ENCODE measurements at places on chromosomes 6 and 20.

- DNase-seq, result no peak
These were observed 20.2 kb upstream of the SLC22A3 start for GRCh38 chr6:160327981-160328380.

DNA sequence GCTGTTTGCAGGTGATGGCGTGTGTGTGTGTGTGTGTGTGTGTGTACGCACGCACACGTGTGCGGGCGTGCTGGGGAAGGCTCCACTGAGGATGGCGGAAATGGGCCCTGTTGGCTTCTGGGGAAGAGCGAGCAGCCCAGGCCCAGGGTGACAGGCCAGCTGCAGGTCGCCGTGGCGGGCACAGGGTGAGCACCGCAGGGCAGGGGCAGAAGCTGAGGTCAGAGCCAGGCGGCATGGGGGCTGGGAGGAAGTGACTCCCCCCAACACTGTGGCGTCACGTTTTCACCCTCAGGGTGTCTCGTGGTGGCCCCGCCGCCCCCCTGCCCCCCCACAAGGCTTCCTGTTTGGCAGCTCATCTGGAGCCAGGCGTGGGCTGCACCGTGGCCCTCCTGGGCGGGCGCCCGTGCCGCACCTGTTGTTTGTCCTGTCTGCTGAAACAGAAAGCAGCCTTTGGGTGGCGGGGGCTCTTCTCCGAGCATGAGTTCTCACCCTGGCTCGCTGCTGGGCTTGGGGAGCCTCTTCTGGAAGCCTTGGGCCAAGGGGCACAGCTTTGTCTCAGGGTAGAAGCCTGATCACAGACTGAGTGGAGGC, 7.1 kb downstream of the RBM38 start:
- DNase-seq, result no peak

DNA sequence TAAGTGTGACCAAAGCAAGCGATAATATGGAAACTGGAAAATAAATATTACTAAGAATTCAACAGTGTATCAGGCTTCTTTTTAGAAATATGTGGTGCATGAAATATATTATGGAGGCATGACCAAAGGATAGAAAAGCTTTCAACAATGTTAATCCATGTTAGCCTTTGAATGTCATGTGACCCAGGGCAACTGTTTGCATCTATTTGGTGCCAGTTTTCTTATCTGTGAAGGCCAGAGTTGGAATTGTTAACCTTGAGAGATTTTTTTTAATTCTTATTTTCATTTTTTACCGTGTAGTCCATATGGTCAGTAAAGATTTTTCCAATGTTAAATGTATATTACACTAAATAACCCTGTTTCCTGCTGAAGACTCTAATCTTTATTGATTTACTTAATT, 411.1 kb downstream of the BCKDHB start:
- DNase-seq, result no peak

GRCh38 chr6:85472744-85473143, 22.9 kb downstream of the NT5E start:
- no peak for DNase-seq

GRCh38 chr6:142842418-142843261, 102.3 kb downstream of the HIVEP2 start:
- no peak for DNase-seq

DNA sequence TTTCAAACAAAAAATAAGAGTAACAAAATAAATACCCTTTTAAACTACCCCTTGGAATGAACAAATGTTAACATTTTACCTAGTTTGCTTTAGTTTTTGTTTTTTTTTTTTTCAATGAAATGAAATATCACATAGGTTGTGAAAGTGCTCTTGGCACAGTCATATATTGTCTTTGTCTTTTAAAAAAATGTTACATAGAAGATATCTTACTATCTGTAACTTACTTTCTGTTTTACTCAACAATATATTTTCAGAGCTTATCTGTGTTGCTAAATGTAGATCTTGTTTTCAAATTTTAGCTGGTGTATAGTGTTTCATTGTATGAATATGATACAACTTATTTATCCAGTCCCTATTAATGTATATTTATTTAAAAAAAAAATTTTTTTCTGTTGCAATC, 8.6 kb downstream of the CEP57L1 start:
- no peak for DNase-seq

- peak; percentile 80 for DNase-seq
These were observed 554.2 kb downstream of the CDH26 start for GRCh38 chr20:60512443-60512842.

DNA sequence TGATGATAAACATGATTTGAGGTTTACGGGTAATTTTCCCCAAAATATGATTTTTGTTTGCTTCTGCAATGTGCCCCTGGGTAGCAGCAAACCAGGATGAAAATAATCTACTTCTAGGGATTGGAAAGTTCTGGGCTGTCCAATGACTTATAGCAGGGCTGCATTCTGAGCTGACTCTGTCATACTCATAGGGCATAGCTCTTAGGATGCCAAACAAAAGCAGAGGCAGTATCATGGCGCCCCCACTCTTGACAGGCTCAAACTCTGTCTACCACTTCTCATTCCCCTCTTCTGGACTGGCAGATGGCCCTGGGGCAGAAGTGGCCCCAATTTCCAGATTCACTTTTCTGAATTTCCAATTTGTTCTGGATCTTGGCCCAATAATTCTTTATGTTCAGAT, 10.3 kb downstream of the SERPINB1 start:
- DNase-seq, result no peak

- DNase-seq, result peak; percentile 72
These were observed 16.7 kb upstream of the ENTPD6 start for GRCh38 chr20:25178563-25179438.

- no peak for DNase-seq
These were observed 223.3 kb downstream of the TMEM242 start for GRCh38 chr6:157099912-157100593.

DNA sequence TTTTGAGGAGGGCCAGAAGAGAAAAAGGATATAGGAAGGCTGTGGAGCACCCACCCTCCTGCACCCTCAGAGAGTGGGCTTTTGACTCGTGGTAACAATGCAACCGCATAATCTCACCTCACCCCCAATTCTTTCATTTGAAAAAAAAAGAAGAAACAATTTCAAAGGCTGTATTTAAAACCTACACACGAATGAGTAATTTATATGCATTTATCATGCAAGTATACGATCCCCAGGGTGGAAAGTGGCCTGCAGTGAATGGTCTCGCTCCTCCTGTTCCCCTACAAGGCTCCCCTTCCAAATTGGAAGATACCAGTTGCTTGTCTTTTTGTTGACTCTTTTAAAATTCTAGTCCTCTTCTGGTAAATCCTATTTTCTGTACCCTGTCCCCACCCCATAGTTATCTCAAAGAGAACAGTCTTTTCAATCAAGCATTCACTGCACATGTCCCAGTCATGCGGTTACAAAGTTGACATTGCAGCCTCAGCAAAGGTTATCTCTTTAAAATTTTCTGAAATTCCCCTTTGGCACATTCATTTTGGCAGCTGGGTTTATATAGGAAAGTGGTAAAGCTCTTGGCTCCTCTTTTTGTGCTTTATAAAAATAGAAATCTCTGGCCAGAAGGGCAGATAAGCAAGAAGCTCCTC, 110.6 kb downstream of the ARID1B start:
- no peak for DNase-seq

DNA sequence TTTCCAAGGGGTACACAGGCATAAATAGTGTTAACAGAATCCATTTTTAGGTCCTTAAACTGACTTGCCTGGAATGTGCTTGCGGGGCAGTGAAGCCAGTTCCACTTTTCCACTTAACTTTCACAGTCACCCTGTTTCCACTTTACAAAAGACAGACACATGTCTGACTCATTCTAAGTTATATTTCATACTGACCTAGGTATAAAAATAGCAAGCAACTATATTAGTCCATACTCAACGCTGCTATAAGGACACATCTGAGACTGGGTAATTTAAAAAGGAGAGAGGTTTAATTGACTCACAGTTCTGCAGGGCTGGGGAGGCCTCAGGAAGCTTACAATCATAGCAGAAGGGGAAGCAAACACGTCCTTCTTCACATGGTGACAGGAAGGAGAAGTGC, 88.2 kb downstream of the MTFR2 start:
- no peak for DNase-seq

DNA sequence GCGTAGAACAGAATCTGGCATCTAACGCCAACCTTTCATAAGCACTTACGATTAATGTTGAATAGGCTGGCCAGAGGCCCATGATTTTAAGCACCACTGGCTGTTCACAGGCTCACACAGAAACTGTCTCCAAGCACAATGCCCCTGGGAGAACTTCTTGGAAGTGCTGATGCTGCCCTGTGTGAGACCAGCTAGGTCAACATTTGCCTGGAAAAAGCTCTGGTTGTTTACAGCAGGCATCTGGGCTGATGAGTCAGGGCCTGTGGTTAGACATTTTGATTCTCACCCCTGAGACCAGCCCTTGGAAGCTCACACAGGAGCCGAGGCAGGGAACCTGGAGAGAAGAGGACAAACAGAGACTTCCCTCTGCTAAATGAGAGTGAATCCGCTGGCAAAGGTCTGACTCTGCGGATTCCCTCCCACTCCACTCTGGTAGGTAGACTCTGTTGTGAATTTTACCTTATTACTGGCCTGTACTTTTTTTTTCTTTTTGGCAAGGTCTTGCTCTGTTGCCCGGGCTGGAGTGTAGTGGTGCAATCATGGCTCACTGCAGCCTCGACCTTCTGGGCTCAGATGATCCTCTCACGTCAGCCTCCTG, 6.8 kb upstream of the SULF2 start:
- DNase-seq, result peak; percentile 97

- no peak for DNase-seq
These were observed 31.7 kb downstream of the PLEKHG1 start for GRCh38 chr6:150631283-150631983.

DNA sequence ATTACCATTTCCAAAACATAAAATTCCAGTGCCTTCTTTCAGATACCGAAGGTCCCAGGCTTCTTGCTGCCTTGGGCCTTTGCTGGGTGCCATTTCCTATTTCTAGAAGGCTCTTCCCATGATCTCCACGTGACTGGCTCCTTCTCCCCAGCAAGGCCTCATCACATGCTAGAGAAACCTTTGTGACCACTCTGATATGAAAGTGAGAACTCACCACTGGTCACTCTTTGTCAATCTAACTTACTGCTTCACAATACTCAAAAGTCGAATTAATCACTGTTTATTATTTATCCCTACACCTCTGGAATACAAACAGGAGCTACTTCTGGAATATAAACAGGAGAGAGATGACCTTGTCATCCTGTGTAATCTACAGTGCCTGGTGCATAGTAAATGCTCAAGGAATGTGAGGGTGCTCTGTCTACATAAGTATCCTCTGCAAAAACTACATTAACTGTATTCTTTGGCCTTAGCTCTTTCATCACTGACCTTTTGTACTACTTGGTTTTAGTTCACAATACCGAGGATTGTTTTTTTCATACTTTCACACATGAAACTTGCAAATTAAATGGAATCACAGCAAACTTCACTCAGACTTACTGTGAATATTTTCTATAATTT, 1.6 kb downstream of the STX7 start:
- DNase-seq, result no peak

- DNase-seq, result peak; percentile 52
These were observed 6.0 kb upstream of the TRIM26 start for GRCh38 chr6:30219244-30219643.

- peak; percentile 5 for DNase-seq
These were observed 569.9 kb downstream of the CDH26 start for GRCh38 chr20:60528141-60528540.

DNA sequence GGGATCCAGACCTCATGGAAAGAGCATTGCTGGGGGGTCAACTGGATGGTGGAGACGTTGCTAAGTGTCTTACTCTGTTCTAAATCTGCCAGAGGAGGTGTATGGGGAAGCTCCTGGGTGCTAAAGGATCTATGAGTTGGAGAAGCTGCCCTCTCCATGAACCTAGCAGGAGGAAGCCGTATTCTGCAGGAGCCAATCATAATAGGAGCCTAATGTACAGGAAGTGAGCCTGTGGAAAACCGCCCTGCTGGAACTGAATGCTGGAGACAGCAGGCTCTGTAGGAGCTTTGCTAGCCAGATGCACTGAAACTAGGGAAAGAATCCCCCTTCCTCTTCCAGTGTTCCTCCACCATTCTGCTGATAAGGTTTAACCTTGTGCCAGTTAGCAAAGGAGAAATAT, 10.9 kb downstream of the CASP8AP2 start:
- no peak for DNase-seq

GRCh38 chr6:117149324-117149723, 116.0 kb upstream of the VGLL2 start:
- no peak for DNase-seq

DNA sequence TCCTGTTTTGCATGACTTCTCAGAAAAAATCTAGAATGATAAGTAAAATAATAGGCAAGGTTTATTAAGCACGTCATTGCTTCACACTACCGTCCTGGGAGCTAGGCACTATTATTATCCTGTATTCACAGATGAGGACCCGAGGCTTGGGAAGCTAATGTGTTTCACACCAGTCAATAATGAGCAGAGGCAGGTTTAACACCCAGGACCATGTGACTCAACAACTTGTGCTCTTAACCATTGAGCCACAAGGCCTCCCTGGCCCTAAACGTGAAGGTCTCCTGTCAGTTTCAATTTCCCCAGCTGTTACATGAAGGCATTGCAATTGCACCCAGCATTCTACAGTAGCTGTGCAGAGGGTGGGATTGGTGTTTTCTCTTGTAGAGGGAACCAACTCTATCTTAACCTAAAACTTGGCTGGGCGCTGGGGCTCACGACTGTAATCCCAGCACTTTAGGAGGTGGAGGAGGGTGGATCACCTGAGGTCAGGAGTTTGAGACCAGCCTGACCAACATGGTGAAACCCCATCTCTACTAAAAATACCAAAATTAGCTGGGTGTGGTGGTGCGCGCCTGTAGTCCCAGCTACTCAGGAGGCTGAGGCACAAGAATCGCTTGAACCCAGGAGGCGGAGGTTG, 191.2 kb downstream of the BCAS1 start:
- no peak for DNase-seq

GRCh38 chr6:142088858-142089216, 43.9 kb upstream of the GJE1 start:
- DNase-seq, result peak; percentile 28

DNA sequence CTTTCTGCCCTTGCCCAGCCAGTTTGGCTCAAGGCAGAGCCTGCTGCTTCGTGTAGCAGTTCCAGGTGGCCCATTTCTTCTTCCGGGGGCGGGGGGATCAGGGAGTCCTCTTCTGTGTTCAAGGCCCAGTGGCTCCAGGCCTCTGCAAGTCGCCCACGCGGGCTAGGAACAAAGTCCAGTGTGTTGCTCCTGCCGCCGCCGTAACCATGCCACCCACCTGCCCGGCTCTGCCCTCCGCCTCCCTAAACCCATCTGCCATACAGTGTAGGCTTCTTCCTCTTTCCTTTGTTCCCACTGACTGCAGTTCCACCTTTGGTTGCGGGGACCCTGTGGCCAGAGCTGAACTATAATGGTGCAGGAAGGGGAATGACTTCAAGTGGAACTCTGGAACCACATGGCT, 43.9 kb upstream of the SRF start:
- DNase-seq, result no peak

GRCh38 chr20:22815603-22816315, 219.4 kb upstream of the SSTR4 start:
- DNase-seq, result no peak

Data from AG10803 (cell line).